Activated T-cell treated with anti-CD3 and anti-CD28 coated beads, Interleukin-2, amount 50 U/mL, for 72 hours (primary cell): ENCODE measurements at places on chromosomes 5 and 9. TPM values are rescaled to one million over a fixed set of nuclear protein-coding genes. Genes with fewer than 3 reads are reported as not detected.

DNA sequence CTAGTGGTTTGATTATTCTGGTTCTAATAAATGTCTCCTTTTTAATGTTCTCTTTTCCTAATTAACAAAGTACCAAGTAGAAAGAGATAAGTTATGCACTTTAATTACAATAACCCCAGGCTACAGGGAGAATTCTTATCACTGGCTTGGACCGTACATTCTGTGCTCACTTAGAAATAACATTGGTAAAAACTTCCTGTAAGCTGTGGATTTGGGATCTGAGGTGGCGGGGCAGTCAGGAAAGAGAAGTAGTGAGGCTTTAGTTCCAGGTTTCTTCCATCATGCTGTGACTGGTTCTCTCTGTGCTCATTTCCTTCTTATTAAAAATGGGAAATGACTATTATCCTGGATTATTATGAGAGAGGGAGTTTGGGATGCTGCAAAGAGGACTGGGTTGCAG is 142.0 kb downstream of the EGFLAM start:
- no peak for DNase-seq
- H3K4me1 ChIP-seq, result no peaks in the 10 kb centered on the region
- peaks cover 42% of the 10 kb centered on the region for H3K27me3 ChIP-seq

DNA sequence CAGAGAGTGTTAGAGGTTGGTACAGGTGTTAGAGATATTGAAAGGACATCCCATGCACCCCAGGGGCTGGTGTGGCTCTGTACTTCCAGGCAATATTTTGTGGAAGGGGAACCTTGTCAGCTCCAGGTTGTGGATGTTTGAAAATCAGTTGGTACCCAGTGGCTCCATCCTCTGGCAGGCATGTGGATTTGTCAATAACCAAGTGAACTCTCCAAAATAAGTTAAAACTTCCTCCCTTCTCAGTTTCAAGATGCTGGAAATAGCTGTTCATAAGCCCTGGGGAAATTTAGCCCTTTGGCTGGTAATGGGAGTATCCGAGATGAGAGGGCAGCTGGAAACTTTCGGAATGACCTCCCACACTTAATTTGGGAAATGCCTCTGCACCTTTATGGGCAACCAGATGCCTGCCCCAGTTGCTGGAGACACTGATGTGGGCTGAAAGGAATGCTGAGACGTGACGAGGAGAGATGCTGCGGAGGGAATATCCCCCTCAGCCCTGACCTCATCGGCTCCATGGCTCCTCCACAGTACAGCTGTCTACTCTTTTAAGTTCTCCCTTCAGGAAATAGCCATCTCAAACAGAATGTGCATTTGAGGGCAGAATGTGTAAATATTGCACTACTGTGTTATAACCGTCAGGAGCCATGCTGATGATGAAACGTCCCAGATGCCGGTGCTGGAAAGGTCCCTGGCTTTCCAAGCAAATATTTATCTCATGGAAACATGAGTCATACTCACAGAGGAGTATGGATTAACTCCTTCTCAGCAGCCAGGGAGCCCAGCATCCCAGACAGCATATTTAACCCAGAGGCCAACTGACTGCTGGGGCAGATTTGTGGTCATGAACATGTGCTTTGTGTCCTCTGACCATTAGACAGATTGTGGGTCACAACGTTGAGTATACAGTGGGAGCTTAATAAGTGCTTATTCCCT is 29.5 kb downstream of the TGFBI start:
- no peaks in the 10 kb centered on the region for H3K27me3 ChIP-seq
- H3K4me3 ChIP-seq, result no peak overlapping the region
- H3K4me1 ChIP-seq, result no peaks in the 10 kb centered on the region

DNA sequence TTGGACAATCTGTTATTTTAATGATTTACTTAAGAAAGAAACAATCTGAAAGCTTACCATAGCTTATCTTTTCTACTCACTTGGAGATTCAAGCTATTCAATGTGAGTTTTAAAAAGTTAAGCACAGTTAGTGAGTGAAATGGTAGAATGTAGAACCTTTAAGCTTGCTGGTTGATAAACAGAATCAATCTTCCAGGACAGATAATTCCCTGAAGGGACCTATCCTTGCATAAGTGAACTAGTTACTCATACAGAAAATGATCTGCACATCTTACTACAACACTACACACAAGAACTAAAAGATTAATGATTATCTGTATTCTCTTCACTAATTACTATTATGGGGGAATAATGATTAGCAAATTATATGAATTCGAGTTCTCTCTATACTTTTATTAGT is 165.6 kb downstream of the PALM2AKAP2 start:
- peaks cover 7% of the 10 kb centered on the region for H3K36me3 ChIP-seq
- no peak overlapping the region for H3K27ac ChIP-seq
- H3K4me3 ChIP-seq, result no peak overlapping the region
- DNase-seq, result no peak
- H3K4me1 ChIP-seq, result peaks cover 27% of the 10 kb centered on the region
- H3K27me3 ChIP-seq, result peaks cover 6% of the 10 kb centered on the region

DNA sequence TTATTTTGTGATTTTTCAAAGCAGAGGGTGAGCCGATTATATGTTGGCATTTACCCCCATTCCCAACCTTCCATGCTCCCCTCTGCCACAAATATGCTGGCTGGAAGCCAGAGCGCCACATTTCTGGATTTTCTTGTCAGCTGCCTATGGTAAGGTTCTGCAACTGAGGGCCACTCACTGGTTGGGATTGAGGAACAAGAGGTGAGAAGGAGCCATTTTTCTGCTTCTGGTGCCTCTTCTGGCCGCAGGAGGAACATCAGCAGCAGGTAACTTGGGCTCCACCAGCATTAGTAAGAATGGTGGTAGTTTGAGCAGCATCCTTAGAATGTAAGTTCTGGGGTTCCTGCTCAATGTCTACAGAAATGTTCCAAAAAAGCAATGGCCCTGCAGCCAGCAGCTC is 159.5 kb upstream of the MAST4 start:
- H3K4me3 ChIP-seq, result no peak overlapping the region
- no peak for DNase-seq
- peaks cover 22% of the 10 kb centered on the region for H3K27me3 ChIP-seq
- peaks cover 21% of the 10 kb centered on the region for H3K4me1 ChIP-seq
- no peaks in the 10 kb centered on the region for H3K36me3 ChIP-seq

- H3K4me1 ChIP-seq, result peaks cover 13% of the 10 kb centered on the region
- DNase-seq, result no peak
- H3K27me3 ChIP-seq, result no peaks in the 10 kb centered on the region
- no peak overlapping the region for H3K4me3 ChIP-seq
These were observed 9.0 kb downstream of the FXN start for GRCh38 chr9:69044240-69045219.

Gene GPR150
- 1.7 TPM for total RNA-seq

Gene IFNK
- not detected for total RNA-seq

Gene FAM151B
- total RNA-seq, result 0.35 TPM

Gene MEIKIN
- total RNA-seq, result 0.19 TPM

Gene TMC1
- 0.43 TPM for total RNA-seq

GRCh38 chr5:15215056-15215455 is 284.9 kb upstream of the FBXL7 start:
- no peak overlapping the region for H3K4me3 ChIP-seq
- no peaks in the 10 kb centered on the region for H3K27me3 ChIP-seq
- H3K27ac ChIP-seq, result no peak overlapping the region
- no peak for DNase-seq
- H3K36me3 ChIP-seq, result peaks cover 1% of the 10 kb centered on the region

Gene SLC4A9
- 0.56 TPM for total RNA-seq

GRCh38 chr5:112063856-112064255 is 306.9 kb upstream of the NREP start:
- no peaks in the 10 kb centered on the region for H3K4me1 ChIP-seq
- no peak for DNase-seq
- H3K4me3 ChIP-seq, result no peak overlapping the region
- H3K36me3 ChIP-seq, result no peaks in the 10 kb centered on the region
- H3K27ac ChIP-seq, result no peak overlapping the region

DNA sequence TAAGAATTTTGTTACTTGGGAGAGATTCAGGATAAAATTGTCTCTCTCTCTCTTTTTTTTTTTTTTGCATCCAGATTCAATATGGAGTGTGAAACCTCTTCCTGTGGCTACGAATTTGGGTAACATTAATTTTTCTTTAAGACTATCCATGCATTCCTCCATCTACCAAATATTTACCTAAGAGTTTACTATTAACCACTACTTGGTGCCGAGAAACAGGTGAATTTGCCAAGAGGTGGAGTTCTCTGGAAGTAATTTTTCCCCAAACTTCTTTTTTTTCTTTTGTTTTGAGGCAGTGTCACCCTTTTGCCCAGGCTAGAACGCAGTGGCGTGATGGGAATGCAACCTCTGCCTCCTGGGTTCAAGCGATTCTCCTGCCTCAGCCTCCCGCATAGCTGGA is 206.3 kb upstream of the VLDLR start:
- no peaks in the 10 kb centered on the region for H3K27me3 ChIP-seq
- no peak overlapping the region for H3K27ac ChIP-seq
- DNase-seq, result no peak
- no peaks in the 10 kb centered on the region for H3K36me3 ChIP-seq
- H3K4me3 ChIP-seq, result no peak overlapping the region

DNA sequence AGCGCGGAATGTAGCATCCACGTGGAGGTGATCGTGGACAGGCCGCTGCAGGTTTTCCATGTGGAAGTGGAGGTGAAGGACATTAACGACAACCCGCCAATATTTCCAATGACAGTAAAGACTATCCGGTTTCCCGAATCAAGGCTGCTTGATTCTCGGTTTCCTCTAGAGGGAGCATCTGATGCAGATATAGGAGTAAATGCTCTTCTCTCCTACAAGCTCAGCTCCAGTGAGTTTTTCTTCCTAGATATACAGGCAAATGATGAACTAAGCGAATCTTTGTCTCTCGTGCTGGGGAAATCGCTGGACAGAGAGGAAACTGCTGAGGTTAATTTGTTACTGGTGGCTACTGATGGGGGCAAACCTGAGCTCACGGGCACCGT is 598 bp downstream of the PCDHA2 start:
- H3K4me1 ChIP-seq, result no peaks in the 10 kb centered on the region
- peaks cover 11% of the 10 kb centered on the region for H3K36me3 ChIP-seq
- no peak for DNase-seq
- H3K27me3 ChIP-seq, result peaks cover 7% of the 10 kb centered on the region

- H3K27me3 ChIP-seq, result no peaks in the 10 kb centered on the region
- no peaks in the 10 kb centered on the region for H3K36me3 ChIP-seq
- H3K27ac ChIP-seq, result no peak overlapping the region
- no peaks in the 10 kb centered on the region for H3K4me1 ChIP-seq
- no peak overlapping the region for H3K4me3 ChIP-seq
These were observed 17.4 kb downstream of the EGR1 start for GRCh38 chr5:138482638-138483037.

GRCh38 chr5:164054461-164054860 is 549.0 kb downstream of the MAT2B start:
- no peak for DNase-seq
- H3K4me1 ChIP-seq, result no peaks in the 10 kb centered on the region
- no peak overlapping the region for H3K27ac ChIP-seq
- H3K27me3 ChIP-seq, result no peaks in the 10 kb centered on the region
- no peaks in the 10 kb centered on the region for H3K36me3 ChIP-seq
